Substantia nigra (tissue), 51 donors: ENCODE measurements at places on chromosomes 6 and 20.
A peak's percentile ranks its signal among the peaks of the same experiment; 100 is the strongest.

DNA sequence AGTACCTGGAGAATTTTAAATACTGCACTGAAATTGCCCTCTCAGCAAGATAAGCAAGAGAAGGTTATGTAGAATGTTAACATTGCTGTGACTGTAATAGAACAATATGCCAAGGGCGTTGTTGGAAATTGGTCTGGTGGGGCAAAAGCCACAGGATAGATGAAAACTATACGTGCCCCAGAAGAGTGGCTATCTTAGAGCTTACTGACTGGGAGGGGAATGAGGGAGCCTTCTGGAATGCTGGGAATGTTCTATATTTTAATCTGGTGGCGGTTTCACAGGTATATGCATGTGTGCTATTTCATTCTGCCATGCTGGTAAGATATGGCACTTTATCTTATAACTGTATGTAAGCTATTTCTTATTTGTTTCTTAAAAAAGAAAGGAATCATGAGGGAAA lies 35.2 kb upstream of the YWHAB start:
- no peak for DNase-seq

GRCh38 chr20:38290829-38291814 lies 12.8 kb upstream of the BPI start:
- peak; percentile 28 for DNase-seq

DNA sequence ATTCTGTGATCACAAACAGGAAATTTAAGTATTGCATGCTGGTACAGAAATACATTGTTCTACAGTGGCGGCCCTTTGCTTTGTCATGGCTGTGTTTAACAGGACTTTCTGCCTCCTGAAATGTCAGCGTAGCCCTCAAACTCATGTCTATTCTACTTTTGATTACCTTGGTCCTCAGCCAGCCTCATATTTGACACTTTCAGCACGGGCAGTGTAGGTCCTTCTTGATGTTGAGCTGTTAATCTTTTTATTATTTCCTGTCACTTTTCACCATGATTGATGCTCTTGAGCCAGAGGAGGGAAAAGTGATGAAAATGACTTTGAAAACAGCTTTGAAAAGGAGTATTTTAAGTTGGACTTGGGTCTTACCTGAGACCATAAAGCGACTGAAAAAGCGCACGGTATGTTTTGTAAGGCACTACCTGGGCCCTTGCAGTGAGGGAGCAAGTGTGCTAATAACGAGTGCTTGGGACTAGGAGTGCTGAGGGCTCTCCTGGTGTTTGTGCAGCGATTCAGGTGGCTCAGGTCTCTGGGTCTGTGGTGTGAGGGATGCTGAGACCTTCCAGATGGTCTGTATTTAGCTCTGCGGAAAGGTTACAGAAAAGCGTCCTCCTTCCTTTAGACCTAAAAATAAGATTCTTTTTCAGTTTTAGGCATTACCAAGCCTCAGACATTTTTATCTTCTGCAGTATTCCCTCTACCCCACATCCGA lies 45.2 kb upstream of the RREB1 start:
- DNase-seq, result no peak

DNA sequence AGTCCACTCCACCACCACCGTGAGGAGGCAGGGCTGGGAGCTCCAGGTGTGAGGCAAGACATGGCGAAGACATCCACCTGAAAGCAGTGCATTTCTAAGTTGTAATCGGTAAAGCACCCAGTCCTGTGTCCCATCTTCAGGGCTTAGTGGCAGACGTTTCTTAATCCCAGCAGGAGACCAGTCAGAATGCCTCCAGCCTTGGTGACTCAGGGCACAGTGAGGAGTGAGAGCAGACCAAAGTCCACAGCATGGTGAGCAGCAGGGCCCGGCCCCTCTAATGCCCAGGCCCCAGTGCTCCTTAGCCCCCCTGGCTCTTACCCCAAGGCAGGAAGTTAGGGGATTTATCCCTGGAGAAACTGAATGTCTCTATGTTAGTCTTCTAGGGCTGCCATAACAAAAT lies 183.9 kb downstream of the SYNDIG1 start:
- no peak for DNase-seq

GRCh38 chr6:80605165-80605989 lies 498.9 kb downstream of the BCKDHB start:
- no peak for DNase-seq

GRCh38 chr20:51886341-51886740 lies 84.0 kb upstream of the SALL4 start:
- DNase-seq, result no peak

DNA sequence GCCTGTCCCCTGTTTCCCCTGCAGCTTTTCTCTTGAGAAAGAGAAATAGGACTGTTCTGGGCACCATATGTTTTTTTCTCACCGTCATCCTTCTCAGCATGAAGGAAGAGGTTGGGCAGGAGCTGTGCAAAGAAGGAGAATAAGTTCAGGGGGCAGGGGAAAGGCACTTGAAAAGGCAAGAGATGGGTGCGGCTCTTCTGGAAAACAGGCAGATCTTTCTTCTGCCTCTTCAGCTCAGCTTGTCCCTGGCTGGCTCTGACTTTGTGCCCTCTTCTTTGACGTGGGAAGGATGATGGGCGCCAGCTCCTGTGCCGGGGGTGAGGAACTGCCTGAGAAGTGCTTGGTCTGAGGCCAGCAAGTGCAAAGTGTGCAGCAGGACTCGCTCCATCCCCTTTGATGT lies 206.5 kb downstream of the DOK5 start:
- no peak for DNase-seq

GRCh38 chr6:22784601-22785410 lies 215.4 kb downstream of the HDGFL1 start:
- peak; percentile 34 for DNase-seq

- no peak for DNase-seq
Measured at GRCh38 chr6:96142142-96142541, 126.4 kb downstream of the FUT9 start.

- no peak for DNase-seq
Measured at GRCh38 chr6:506508-506907, 115.0 kb downstream of the IRF4 start.

DNA sequence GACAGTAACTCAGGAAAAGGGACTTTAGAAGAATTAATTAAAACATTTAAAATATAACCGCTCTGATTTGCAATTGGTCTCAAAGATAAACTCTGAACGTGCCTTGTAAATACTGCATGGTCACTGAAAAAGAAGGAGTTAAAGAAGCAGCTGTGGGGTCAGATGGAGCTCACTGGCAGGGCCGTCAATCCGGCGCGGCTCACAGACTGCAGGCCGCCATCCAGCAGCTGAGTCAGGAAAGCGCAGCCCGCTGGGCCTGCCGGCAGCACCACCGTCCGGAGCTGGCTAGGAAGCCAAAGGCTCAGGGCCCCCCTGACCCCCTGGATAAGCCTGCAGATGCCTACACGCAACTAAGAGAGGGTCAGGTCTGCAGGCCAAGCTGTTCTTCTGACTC lies 54.2 kb upstream of the FRMD1 start:
- no peak for DNase-seq

GRCh38 chr6:22108199-22108598 lies 188.6 kb downstream of the PRL start:
- no peak for DNase-seq

- DNase-seq, result no peak
Measured at GRCh38 chr6:138454981-138455706, 44.1 kb downstream of the NHSL1 start.

DNA sequence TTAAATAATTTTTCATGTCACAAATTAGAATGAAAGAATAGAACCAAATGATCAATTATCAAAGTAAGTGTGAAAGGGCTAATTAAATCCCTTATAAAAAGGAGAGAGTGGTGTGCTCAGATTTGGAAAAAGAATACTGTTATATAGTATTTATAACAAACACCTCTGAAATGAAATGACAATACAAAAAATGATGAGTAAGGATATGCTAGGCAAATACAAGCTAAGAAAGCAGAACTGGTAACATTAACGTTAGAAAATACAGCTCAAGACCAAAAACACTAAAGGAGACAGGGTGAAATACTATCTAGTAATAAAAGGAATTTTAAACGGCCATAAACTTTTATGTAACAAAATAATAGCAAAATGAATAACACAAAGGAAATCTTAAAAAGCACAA lies 324.2 kb upstream of the RUNX2 start:
- no peak for DNase-seq

- DNase-seq, result no peak
Measured at GRCh38 chr6:87334683-87335082, 5.6 kb upstream of the GJB7 start.

DNA sequence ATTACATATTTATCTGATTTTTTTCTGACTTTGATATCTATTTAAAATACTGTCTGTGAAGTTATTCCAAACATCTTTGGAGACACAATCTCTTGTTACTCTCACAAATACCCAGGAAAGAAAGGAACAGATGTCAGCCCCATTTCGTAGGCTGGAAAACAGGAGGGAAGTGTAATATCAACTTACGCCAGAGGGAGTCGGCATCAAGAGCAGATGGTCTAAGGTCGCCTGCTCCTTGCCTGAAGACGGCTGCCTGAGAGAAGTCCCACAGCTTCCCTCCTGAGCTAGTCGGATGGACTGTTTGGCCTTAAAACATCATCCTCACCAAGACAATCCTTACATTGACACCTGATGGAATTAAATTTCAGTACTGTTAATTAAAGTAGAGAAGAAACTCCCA lies 13.4 kb downstream of the CST7 start:
- no peak for DNase-seq

- no peak for DNase-seq
Measured at GRCh38 chr6:11315743-11316437, 83.4 kb upstream of the NEDD9 start.

GRCh38 chr6:11810854-11811643 lies 32.4 kb upstream of the ADTRP start:
- DNase-seq, result no peak

- no peak for DNase-seq
Measured at GRCh38 chr6:168100803-168101589, 22.0 kb upstream of the FRMD1 start.

DNA sequence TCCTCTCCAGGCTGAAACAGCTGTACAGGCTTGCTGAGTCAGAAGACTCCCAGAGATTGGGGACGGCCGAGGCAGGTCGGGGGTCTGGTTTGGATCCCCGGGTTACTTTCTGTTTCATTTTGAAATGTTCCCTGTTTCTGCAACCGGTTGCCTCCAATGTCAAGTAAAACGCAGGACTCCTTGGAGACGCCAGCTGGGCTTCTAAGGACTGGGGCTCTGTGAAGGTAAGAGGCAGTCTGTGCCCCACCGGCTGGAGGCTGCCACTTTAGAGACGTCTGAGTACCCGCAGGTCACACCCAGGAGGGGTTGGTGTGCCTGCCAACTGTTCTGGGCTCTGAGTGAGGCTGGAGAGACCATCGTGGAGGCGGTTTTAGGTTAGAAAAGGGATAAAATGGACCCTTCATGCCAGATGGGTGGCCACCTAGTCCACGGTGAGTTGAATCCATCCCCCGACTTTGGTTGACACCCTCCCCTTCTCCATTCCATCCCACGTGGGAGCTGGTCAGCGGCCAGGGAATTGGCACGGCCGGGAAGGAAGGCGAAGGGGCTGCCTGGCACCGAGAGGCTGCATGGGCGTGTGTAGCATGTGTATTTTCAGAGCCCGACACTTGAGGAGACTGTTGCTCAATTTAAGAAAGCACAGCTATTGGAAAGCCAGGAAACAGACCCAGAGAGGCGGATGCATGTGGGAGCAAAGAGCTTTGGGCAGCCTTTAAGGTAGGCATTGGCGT lies 240.9 kb downstream of the PHACTR1 start:
- peak; percentile 48 for DNase-seq

- DNase-seq, result peak; percentile 66
Measured at GRCh38 chr20:32652739-32653526, 20.8 kb downstream of the C20orf203 start.

GRCh38 chr6:44267252-44267651 lies 1.9 kb upstream of the NFKBIE start:
- no peak for DNase-seq
